ENCODE measurements at places on chromosomes 7 and 10.

DNA sequence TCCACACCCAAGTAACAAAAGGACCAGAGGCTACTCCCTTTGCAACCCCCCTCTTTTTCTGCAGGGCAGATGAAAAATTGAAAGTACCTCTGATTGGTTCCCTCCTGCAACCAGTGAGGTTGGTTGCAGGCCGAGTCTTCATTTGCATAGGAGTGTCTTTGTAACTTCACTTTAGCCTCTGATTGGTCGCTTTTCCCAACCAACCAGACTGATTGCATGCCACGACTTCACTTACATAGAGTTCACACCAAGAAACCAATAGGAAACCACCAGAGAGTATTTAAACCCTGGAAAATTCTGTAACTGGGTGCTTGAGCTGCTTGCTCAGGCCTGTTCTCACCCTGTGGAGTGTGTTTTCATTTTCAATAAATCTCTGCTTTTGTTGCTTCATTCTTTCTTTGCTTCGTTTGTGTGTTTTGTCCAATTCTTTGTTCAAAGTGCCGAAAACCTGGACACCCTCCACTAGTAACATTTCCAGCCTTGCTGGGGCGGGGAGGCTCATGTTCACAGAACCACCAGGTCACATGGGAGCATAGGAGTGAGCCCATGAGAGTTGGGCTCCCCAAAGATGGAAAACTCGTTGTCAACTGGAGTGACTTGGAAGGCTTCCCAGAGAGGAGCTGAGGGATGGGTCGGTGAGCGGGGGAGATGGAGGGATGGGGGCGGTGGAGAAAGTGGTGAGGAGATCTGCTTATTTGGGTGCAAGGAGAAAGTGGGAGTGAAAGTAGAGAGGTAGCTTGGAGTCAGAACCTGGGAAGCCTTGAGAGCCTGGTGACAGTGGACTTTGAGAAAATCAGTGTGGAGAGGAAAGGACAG lies 223.6 kb downstream of the GFRA1 start:
- DNase-seq = no peak

GRCh38 chr10:49309691-49310411 lies 10.9 kb downstream of the C10orf71 start:
- DNase-seq = no peak

- no peak for DNase-seq
Measured at GRCh38 chr10:6091630-6092029, 2.8 kb downstream of the RBM17 start.

GRCh38 chr10:3118641-3119091 lies 51.3 kb downstream of the PFKP start:
- DNase-seq = no peak
